ENCODE measurements at places on chromosomes 3 and 15.
A peak's percentile ranks its signal among the peaks of the same experiment; 100 is the strongest.

GRCh38 chr15:87038404-87038803, 958.7 kb downstream of the AGBL1 start:
- DNase-seq = no peak

GRCh38 chr15:41506796-41507341, 6.8 kb downstream of the LTK start:
- DNase-seq = no peak

DNA sequence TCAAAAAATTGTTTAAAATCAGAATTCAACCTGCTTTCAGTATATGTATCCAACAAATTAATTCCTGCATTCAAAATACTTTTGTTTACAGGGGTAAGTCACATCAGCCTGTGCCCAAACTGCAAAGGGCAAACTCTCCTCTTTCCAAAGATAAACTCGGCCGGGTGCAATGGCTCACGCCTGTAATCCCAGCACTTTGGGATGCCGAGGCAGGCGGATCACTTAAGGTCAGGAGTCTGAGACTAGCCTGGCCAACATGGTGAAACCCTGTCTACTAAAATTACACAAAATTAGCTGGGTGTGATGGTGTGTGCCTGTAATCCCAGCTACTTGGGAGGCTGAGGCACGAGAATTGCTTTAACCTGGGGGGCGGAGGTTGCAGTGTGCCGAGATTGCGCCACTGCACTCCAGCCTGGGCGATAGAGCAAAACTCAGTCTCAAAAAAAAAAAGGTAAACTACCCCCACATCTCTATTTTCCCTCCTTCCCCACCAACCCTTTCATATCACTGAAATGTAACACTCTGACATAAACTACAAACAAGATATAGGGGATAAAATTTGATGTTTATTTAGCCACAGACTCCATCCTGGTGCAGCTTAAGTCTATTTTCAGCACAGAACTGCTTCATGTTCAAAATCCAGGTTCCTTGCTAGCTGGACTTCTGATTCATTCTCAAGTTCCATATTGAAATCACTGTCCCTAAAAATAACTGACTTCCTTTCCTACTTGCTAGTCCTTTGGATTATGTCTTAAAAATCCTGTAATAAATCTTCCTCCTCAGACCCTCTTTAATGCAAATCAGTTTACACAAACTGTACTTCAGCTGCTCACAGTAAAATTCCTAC, 15.4 kb downstream of the UBP1 start:
- DNase-seq = no peak

DNA sequence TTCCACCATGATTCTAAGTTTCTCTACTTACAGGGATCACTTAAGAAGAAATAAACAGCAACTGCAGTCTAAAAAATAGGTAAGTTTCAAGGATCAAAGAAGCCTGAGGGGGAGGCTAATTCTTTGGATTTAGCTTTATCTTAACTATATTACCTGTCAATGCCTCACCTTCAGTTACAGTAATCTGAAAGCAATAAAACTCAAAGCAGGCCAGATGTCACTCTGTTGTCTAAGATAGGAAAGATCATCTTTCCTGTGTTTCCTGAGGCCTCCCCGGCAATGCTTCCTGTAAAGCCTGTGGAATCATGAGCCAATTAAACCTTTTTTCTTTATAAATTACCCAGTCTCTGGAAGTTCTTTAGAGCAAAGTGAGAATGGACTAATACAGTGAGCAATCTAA, 60.2 kb downstream of the NPTN start:
- no peak for DNase-seq

GRCh38 chr3:125014570-125015179, 41.1 kb downstream of the HEG1 start:
- DNase-seq = no peak

DNA sequence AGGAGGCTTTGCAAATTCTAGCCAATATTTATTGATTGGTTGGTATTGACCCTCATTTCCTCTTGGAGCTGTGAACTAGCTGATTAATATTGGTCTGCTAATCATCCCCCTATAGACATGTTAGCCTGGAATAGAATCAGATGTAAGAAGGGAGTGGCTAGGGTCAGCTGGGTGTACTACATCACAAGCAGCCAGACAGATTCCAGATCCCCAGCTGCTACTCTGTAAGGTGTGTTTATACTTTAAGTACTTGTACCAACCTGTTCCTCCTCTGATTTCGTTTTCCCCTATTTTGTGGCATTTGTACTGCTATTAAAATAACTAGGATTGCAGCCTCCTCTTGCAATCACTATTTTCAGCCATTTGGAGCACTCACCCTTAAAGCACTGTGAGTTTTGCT, 49.9 kb downstream of the PARP15 start:
- DNase-seq = no peak

DNA sequence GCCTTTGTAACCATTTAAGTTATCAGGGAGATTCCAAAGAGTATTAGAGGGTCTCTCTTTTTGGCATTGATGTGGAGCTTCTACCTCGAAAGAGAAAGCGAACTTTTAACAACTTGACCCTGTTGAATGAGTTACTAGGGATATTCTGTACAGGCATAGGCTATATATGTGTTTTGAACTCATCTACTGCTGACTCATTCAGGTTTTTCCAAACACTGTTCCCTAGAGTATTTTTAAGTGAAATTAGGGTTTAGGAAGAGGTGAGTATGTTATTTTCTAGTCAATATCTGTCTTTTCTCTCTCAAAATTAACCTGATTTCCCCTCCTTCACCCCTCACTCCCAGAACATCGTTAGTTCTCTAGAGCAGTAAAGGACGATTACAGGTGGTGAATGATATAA, 228.1 kb upstream of the C2CD4B start:
- DNase-seq = no peak

- no peak for DNase-seq
These were observed 227.8 kb downstream of the OCA2 start for GRCh38 chr15:27871078-27871901.

GRCh38 chr3:139309880-139310279, 33.9 kb upstream of the MRPS22 start:
- DNase-seq = no peak

GRCh38 chr15:88061452-88061851, 195.1 kb downstream of the NTRK3 start:
- DNase-seq = no peak

- no peak for DNase-seq
These were observed 113.5 kb upstream of the IL12A start for GRCh38 chr3:159875116-159875515.

DNA sequence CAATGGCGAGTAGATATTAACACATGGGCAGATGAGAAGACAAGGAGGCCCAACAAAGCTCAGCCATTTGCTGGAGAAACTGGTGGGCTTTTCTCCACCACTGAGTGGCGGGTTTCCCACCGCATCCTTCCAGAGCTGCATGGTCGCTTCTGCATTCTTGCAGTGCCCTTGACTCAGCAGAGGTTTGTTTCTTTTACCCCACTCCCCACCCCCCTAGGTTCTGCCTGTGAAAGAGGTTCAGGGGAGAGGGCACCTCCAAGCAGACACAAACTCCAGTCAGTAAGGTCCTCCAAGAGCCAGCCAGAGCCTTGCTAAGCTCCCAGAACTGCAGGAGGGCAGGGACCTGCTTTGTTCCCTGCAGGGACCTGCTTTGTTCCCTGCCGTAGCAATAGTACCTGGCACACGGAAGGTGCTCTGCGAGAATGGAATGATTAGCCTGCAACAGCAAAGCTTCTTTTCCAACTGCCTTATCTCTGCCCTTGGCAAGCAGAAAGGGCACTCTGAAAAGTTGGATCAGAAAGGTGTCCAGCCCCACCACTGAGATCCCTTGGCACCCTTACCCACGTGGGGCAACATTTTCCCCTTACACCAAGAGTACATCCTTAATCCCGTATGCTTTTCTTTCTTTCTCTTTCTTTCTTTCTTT, 1.4 kb downstream of the PAQR5 start:
- no peak for DNase-seq

- DNase-seq = no peak
These were observed 3.0 kb upstream of the SHC4 start for GRCh38 chr15:48966595-48967301.

- DNase-seq = no peak
These were observed 225.2 kb downstream of the ADAMTS17 start for GRCh38 chr15:100116416-100117190.

DNA sequence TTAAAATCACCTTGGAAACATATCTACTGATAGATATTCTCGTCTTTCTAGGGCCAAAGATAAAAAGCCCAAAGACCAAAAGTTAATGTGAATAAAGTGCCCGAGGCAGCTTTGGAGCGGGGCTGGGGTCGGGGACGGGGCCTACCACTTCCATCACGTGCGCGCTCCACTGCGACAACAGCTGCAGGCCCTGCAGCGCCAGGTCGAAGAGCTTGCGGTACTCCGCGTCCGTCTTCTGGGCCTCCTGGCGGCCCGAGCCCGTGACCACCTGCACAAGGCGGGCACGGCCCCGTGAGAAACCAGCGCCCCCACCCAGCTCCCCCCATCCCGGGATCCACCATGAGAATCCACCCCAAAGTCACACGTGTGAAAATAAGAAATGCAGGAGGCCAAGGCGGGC, 52.4 kb downstream of the CYFIP1 start:
- no peak for DNase-seq

GRCh38 chr15:42033214-42033873, 12.5 kb upstream of the PLA2G4E start:
- DNase-seq = no peak

GRCh38 chr3:188342991-188343732, 189.2 kb downstream of the LPP start:
- DNase-seq = no peak

- DNase-seq = no peak
These were observed 6.0 kb upstream of the CEP97 start for GRCh38 chr3:101718455-101718854.

DNA sequence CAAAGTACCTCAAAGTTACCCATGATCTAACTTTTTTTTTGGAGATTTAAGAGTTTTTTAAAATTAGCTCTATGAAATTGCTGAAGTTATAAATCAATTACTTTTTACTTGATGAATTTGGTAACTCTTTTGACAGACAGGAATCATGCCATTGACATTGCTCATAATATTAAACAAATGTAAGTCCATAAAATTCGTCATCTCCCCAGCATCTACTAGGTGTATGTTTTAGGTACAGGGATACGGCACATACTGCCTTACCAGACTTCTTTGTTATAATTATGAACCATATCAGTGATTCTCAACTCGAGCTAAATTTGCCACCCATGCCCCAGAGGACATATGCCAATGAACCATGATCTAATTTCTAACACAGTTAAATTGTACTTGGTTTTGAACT, 247.5 kb upstream of the TGFBR2 start:
- no peak for DNase-seq

- DNase-seq = no peak
These were observed 7.9 kb upstream of the CHD2 start for GRCh38 chr15:92892201-92892555.

GRCh38 chr3:79154865-79155264, 612.9 kb downstream of the ROBO1 start:
- DNase-seq = no peak

- DNase-seq = no peak
These were observed 154.8 kb downstream of the ADAMTS17 start for GRCh38 chr15:100186960-100187359.

GRCh38 chr3:62723166-62723913, 151.9 kb downstream of the CADPS start:
- no peak for DNase-seq

- DNase-seq = no peak
These were observed 269.3 kb downstream of the ARPP21 start for GRCh38 chr3:35908366-35909232.

GRCh38 chr3:194475138-194475932, 11.5 kb downstream of the ATP13A3 start:
- DNase-seq = no peak

- DNase-seq = peak; percentile 41
These were observed 31.0 kb downstream of the IDH2 start for GRCh38 chr15:90071220-90071807.
